ENCODE measurements at places on chromosomes 5 and 9. TPM values are rescaled to one million over a fixed set of nuclear protein-coding genes. Genes with fewer than 3 reads are reported as not detected.

- H3K36me3 ChIP-seq = no peaks in the 10 kb centered on the region
- DNase-seq = no peak
- H3K4me1 ChIP-seq = peaks cover 1% of the 10 kb centered on the region
- no peak overlapping the region for H3K4me3 ChIP-seq
- no peaks in the 10 kb centered on the region for H3K27me3 ChIP-seq
- peak overlapping the region; percentile 70 for H3K27ac ChIP-seq
These were observed 19.9 kb upstream of the ZSWIM6 start for GRCh38 chr5:61311836-61312808.

IL17B gene
- 2.8 TPM for total RNA-seq

DNA sequence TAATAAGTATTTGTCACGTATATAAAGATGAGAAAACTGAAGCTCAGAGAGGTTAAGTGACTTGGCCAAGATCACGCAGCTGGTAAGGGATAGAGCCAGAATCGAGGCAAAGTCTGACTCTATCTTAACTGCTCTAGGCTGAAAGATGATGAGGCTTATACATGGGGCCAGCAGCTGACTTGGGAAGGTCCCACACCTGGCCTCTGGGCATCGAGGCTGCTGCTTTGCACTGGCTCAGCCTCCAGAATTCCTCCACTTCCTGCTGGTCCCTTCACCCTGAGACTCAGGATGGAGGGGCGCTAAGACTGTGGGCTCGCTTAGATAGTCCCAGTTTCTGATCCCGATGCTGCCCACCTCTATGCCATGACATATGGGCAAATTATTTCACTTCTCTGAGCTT is 35.2 kb downstream of the CAMK2A start:
- no peak overlapping the region for H3K27ac ChIP-seq
- H3K27me3 ChIP-seq = no peaks in the 10 kb centered on the region

N4BP3 gene
- 2.0 TPM for total RNA-seq

- no peaks in the 10 kb centered on the region for H3K27me3 ChIP-seq
- peak overlapping the region; percentile 40 for H3K4me3 ChIP-seq
- H3K4me1 ChIP-seq = no peaks in the 10 kb centered on the region
- no peaks in the 10 kb centered on the region for H3K36me3 ChIP-seq
These were observed 5.5 kb upstream of the SET start for GRCh38 chr9:128683340-128684064.

DNA sequence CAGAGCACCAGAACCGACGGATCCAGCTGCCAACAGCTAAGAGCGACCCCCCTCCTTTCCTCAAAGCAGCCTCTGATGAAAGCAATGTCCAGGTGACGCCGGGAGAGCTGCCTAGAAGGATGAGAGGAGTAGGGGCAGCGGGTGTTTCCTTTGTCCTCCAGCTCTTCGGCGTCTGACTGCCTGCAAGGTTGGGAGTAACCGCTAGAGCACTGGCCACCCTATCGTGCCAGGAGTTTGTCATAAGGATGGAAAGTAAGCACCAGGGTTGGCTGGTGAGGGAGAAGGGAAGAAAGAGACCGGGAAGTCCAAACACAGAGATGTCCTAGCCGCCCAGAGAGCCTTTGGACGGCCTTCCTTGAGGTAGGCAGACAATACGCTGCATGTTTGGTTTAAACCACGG is 10.8 kb downstream of the MRPL36 start:
- no peak overlapping the region for H3K27ac ChIP-seq
- H3K4me1 ChIP-seq = no peaks in the 10 kb centered on the region

DNA sequence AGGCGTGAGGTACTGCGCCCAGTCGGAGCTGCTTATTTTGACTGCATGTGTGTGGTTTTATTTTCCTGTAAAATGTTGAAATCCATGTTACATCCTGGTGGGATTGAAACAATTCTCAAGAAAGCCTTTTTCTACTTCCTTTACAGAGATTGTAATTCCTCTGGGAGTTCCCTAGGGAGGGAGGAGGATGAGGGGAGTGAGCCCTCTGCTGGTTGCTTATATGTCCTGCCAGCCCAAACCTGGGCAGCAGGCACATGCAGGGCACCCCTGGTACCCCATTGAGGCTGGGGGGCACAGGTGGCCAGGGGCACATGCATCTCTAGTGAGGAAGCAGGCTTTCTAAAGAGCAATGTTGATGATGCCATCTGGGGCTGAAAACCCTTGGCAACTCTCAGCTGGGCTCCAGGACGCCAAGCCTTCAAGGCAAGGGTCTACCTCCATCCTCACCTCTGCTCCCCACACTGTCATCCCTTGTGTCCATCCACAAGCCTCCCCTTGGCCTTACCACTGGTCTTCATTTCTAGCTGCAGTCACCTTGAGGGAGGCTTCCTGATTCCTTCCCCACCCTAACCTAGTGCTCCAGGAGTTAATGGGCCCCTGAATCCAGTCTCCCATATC is 84.7 kb upstream of the TNFSF8 start:
- no peak for DNase-seq
- H3K27ac ChIP-seq = no peak overlapping the region
- no peaks in the 10 kb centered on the region for H3K4me1 ChIP-seq
- no peaks in the 10 kb centered on the region for H3K27me3 ChIP-seq
- H3K4me3 ChIP-seq = no peak overlapping the region

PCSK1 gene
- 7.7 TPM for total RNA-seq

DNA sequence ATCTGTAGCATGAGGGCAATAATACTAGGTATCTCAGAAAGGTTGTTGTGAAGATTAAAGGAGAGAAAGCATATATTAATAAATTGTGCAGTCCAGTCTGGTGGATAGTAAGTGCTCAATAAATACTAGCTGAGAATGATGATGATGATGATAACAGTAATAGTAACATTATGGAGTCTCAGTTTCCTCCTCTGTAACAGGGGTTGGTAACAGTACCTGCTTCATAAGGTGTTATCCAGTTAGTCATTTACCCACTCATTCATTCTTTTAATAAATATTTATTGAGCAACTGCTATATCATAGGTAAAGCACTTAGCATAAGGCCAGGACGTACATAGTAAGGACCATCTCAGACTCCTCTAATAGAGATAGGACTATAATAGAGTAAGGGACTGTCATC is 7.6 kb downstream of the SLC6A7 start:
- no peaks in the 10 kb centered on the region for H3K4me1 ChIP-seq
- H3K27me3 ChIP-seq = no peaks in the 10 kb centered on the region
- no peaks in the 10 kb centered on the region for H3K36me3 ChIP-seq
- H3K4me3 ChIP-seq = no peak overlapping the region
- H3K27ac ChIP-seq = no peak overlapping the region
- no peak for DNase-seq

DNA sequence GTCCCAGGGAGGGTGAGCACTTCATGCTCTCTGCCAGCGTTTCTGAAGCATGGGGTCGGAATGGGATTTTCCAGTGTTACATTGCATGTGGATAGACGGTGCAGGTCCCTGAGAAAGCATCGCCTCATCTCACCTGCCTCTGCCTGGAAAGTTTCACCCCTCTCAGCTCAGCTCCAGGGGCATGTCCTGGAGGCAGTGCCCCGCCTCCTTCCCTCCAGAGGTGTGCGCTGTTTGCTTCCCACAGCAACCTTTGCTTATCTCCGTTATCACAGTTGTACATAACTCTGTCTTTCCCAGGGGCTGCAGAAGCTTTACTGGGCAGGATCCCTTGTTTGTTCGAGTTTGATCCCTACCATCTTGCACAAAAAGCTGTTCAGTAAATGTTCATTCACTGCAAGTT is 10.7 kb upstream of the CREBRF start:
- DNase-seq = no peak
- H3K4me3 ChIP-seq = no peak overlapping the region
- no peak overlapping the region for H3K27ac ChIP-seq

GRCh38 chr9:129027685-129028191 is 393 bp downstream of the SH3GLB2 start:
- no peak overlapping the region for H3K27ac ChIP-seq
- peak overlapping the region; percentile 55 for H3K4me3 ChIP-seq
- DNase-seq = peak; percentile 87
- H3K4me1 ChIP-seq = no peaks in the 10 kb centered on the region
- H3K36me3 ChIP-seq = no peaks in the 10 kb centered on the region

LCN1 gene
- not detected for total RNA-seq

Data from aorta (tissue), 5 donors.